ENCODE measurements at places on chromosomes 11 and 22.

DNA sequence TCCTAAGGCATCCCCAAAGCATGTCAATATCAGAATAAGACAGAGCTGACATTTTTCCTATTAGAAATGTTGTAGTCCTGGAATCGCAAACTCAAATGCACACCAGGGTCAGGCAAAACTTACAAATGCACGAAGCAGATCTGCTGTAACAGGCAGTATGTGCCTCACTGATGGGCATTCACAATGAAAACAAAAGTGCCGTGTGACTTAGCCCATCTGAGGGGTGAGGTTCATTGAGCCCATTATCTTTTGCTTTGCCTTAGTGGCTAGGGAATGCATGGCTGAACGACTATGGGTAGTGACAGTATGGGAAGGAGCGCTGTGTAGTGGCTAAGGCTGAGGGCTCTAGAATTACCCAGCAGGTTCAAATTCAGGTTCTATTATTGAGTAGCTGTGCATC is 43.1 kb upstream of the RASSF10 start:
- DNase-seq: no peak

DNA sequence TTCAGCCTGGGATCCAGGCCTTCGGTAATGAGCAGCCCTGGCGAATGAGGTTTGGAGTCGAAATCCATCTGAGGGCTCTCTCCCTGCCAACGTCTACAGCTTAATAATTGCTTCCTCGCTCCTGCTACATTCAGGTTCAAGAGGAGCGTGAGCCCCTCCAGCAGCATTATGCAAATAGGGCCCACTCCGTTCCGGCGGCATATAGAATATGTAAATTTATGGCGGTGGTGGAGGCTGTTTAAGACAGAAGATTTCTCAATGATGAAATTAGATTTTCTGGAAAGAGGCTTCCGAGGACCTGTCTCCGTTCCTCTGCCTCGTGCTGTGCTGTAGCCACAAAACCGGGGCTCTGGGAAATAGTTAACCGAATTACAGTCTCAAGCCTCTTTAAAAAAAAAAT is 402.8 kb downstream of the MIAT start:
- DNase-seq: no peak

GRCh38 chr22:27984001-27984695 is 65.1 kb upstream of the PITPNB start:
- DNase-seq: no peak

DNA sequence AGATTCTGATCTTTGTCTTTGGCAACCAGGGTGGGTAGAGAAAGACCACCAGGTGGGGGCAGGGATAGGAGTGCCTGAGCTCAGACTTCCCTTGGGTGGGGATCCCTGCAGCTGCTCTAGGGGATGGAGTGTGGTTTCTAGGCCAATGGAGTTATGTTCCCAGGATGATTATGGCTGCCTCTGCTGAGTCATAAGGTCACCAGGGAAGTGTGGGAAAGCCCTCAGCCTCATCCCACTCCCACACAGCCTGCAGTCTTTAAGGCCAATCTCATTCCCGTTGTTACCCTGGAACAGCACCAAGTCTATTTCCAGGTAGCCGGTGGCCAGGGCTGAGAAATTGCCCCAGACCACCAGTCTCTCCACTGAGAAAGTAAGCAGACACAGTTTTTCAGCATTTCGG is 2269.3 kb upstream of the RAG2 start:
- no peak for DNase-seq

Data from T-helper 2 cell (primary cell).